ENCODE measurements at places on chromosomes 3 and 15. TPM values are rescaled to one million over a fixed set of nuclear protein-coding genes. Genes with fewer than 3 reads are reported as not detected.

GRCh38 chr3:67635257-67635656, 19.2 kb downstream of the SUCLG2 start:
- peak; percentile 74 for DNase-seq

GRCh38 chr3:32998631-32999451, 47.4 kb downstream of the CCR4 start:
- no peak for DNase-seq

DNA sequence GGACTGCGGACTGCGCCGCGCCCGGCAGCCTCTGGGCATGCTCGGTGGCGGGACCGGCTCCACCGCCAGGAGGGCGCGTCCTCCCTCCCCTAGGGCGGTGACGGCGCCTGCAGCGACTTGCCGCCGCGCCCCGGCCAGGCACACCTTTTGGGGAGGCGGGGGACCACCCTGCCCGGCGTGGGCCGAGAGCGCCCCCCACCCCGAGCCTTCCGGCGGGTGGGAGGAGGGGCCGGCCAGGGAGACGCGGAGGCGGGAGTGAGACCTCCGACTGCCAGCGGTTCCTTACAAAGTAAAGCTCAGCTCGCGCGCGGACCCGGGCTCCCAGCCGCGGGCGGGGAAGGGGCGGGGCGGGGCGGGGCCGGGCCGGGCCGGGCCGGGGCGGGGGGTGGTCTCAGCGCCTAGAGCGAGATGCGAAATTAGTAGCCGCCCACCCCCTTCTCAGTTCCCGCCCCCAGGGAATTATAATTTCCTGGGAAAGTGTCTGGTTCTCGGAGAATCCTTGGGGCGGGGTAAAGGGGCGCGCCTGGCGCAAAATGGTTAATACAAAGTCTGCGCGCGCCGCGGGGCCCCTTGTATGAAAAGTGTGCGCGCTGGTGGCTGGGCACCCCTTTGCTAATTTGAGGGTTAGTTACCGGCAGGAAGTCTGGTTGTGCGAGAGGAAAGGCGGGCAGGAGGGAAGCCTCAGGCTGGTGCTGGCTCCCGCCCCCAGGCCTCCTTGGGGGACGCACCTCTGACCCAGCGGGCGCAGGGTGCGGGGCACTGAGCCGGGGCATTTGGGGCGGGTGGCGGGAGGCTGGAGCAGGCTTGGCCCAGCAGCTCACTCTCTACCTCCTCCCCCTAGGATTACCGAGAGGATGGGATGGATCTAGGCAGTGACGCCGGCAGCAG, 224.8 kb upstream of the IL12A start:
- peak; percentile 91 for DNase-seq

GRCh38 chr15:54850101-54850500, 346.6 kb downstream of the RSL24D1 start:
- no peak for DNase-seq

DNA sequence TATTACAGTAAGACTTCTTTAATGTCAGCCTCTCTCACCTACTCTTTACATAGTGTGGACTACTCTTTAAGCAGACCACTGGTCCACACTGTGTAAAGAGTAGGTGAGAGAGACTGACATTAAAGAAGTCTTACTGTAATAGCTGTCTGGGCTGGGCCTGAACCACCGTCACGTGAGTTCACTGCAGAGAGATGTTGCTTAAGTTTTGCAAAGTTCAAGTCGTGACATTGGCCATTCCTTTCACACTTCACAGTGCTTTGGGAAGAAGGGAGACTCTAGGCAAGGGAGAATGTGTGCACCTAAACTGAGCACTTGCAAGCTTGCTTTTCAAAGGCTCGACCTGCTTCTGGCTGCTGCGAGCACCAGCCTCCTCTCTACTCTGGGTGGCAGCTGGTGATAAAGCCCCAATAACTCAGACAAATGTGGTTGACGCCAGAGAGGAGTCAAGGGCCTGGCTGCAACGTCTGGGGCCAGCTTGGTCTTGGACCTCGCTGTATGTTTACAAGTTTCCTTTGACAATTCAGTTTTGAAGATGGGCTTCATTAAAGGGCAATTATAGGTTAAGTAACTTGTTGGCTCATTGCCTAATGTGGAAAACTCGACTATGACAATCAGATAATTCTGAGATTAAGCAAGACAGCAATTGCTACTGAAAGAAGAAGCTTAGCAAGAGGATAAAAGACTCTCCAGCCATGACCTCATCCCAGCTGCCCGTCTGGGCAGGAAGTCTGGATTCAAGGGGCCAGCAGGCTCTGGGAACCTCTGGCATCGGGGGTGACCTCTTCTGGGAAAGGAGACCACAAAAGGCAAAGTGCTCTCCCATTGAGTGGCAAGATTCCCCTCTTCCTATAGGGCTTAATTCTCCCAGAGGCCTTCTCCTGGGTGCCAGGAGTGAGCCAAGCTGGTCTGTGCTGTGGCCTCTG, 242.1 kb upstream of the TLE3 start:
- no peak for DNase-seq

KNG1 gene
- not detected for total RNA-seq

DNA sequence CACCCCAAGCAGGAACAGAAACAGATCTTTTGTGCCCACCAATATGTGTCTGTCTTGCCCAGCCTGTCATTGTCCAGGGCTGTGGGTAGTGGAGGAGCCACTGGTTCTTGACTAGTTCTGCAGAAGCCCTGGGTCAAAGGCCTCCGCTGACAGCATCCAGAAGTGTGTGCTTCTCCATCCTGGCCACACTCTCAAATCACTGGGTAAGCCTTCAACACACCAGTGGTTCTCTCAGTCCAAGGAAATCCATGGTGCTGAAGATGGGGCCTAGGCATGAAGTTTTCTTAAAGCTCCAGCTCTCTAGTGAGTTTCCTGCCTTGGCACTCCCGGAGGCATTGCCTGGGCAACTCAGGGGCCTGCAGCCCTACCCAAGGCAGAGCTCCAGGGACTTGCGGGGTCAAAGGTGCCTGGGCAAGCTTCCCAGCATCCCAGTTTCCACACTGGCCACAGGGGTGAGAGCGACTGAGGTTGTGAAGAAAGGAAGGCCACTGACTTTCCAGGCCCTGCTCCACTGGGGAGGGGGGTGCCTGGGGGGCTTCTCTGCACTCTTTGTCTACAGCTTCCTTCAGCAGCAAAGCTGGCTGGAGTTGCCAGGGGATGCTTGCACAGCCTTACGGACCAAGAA, 37.9 kb upstream of the RPL32 start:
- no peak for DNase-seq

DNA sequence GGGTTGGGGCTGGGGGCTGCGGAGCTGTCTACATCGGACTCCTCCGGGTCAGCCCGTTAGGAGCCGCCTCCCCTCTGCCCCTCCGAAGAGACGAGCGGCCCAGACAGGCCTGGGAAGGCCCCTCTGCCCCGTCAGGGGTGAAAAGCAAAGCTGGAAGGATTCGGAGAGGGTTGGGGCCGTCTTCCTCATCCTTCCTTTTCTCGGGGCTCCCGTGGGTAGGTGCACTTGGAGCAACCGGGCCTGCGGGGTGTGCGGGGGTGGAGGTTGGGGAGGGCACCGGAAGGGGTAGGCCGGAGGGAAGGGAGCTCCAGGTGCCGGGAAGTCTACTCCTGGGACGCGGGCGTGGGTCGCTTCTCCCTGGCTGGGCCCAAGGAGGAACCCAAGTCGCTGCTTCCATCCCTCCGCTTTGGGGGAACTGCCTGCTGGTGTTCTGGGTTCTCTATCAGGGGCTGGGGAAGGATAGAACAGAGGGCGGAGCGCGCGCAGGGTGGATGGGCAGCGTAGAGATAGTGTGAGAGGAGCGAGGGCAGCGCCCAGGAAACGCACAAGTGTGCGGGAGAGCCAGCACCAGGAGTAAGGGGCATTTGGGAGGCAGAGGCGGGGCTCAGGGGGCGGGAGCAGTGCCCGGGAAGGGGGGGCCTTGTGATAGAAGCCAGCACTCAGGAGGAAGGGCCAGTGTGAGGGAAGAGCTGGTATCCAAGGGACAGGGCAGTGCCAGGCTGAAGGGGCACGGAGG, 590 bp downstream of the POLR2H start:
- DNase-seq = peak; percentile 68

- peak; percentile 66 for DNase-seq
Measured at GRCh38 chr15:38474155-38474757, 20.3 kb downstream of the FAM98B start.

DNA sequence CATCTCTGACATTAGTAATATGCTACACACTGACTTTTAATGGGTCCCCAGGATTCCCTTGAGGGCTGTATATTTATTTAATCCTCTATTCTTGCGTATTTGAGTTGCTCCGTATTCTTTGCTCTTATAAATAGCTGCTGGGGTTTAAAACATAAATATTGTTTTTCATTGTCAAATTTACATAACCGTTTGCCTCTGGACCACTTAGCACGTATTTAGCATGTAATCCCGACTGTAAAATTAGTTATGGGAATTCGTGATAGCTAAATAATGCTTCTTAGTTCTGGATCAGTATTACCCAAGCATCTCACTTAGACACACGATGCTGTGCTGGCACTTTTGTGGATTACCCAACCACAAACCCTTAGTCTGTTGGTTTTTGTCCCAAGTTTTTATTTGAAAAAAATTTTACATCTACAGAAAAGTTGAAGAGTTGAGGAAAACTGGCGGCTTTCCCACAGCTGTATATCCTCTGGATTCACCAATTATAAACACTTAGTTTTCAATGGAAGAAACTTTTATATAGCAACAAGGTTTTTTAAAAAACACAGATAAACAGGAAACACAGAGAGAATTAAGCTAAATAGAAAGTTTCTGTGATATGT, 296.8 kb upstream of the TPM1 start:
- no peak for DNase-seq

CHRNA7 gene
- 1.0 TPM for total RNA-seq

EAF2 gene
- total RNA-seq = 2.8 TPM

GRCh38 chr3:9878700-9879099, 1.4 kb downstream of the CIDEC start:
- DNase-seq = peak; percentile 49

- DNase-seq = no peak
Measured at GRCh38 chr3:60758171-60758570, 493.1 kb downstream of the FHIT start.

OSBPL10 gene
- 34.6 TPM for total RNA-seq

- DNase-seq = no peak
Measured at GRCh38 chr3:57729334-57730045, 26.6 kb upstream of the SLMAP start.

GRCh38 chr15:91548549-91548948, 305.0 kb upstream of the SLCO3A1 start:
- no peak for DNase-seq

DNA sequence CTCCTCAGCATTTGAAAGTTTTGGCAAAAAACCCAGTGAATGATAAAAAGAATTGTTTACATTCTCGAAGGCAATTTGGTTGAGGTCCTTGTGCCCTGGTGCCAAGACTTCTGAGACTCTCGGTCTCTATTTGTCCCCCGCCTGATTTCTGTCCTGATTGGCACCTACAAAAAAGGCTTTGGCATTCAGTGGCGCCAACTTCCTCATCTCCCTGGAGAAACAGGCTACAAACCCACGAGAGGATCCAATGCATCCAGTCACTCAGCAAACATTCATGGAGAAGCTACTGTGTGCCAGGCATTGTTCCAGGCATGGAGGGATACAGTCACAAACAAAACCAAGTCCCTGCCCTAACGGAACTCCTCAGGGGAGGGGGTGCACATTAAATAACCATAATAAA, 42.7 kb downstream of the HES1 start:
- DNase-seq = peak; percentile 48
